Neural progenitor cell (in vitro differentiated cells): ENCODE measurements at places on chromosomes 3 and 15.

GRCh38 chr3:47096959-47097358 lies 67.0 kb downstream of the SETD2 start:
- DNase-seq, result no peak
- no peaks in the 10 kb centered on the region for H3K27me3 ChIP-seq
- no peak overlapping the region for H3K4me3 ChIP-seq
- no peak overlapping the region for H3K27ac ChIP-seq
- peaks cover 11% of the 10 kb centered on the region for H3K36me3 ChIP-seq

- no peak overlapping the region for H3K27ac ChIP-seq
- H3K4me1 ChIP-seq, result peaks cover 17% of the 10 kb centered on the region
- no peak overlapping the region for H3K4me3 ChIP-seq
- DNase-seq, result peak; percentile 16
Observed at GRCh38 chr3:124650798-124651197, 79.5 kb upstream of the UMPS start.

- no peaks in the 10 kb centered on the region for H3K36me3 ChIP-seq
- H3K4me1 ChIP-seq, result peaks cover 26% of the 10 kb centered on the region
- peak overlapping the region; percentile 74 for H3K27ac ChIP-seq
- DNase-seq, result no peak
- H3K27me3 ChIP-seq, result no peaks in the 10 kb centered on the region
- H3K4me3 ChIP-seq, result no peak overlapping the region
Observed at GRCh38 chr3:30628901-30629590, 22.6 kb downstream of the TGFBR2 start.

DNA sequence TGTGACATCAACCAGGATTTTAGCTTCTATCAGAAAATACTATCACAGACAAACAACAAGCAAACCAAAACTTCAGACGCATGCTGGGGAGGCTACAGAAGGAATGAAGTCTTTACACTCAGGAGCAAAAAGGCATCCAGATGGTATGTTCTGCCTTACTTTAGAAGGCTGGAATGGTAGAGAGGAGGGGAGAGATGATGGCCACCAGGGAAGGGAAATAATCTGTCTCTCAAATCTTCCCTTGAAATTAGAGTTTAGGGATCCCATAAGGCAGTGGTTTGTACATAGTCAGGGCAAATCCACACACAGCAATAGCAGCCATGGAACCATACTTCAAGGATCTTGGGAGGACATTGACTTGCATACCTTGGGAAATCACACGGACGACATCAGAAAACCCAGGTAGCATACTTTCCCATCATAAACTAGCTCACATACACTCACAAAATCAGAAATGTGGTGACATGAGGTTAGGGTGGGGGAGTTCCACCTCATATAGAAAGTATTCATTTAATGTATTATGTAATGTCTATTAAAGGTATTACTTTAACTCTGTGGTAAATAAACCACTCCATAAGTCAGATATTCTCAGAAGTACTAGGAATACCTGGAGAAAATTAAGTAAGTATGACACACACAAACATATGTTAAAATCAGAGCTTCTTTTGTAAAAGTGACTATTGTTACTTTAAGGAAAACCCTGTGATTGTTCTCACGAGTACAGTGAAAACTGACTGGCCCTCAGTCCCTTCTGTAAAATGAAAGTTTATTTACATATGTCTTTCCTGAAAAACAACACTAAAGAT lies 9.4 kb downstream of the BTLA start:
- H3K27ac ChIP-seq, result no peak overlapping the region
- no peaks in the 10 kb centered on the region for H3K36me3 ChIP-seq
- H3K4me1 ChIP-seq, result no peaks in the 10 kb centered on the region
- no peaks in the 10 kb centered on the region for H3K27me3 ChIP-seq
- no peak for DNase-seq

DNA sequence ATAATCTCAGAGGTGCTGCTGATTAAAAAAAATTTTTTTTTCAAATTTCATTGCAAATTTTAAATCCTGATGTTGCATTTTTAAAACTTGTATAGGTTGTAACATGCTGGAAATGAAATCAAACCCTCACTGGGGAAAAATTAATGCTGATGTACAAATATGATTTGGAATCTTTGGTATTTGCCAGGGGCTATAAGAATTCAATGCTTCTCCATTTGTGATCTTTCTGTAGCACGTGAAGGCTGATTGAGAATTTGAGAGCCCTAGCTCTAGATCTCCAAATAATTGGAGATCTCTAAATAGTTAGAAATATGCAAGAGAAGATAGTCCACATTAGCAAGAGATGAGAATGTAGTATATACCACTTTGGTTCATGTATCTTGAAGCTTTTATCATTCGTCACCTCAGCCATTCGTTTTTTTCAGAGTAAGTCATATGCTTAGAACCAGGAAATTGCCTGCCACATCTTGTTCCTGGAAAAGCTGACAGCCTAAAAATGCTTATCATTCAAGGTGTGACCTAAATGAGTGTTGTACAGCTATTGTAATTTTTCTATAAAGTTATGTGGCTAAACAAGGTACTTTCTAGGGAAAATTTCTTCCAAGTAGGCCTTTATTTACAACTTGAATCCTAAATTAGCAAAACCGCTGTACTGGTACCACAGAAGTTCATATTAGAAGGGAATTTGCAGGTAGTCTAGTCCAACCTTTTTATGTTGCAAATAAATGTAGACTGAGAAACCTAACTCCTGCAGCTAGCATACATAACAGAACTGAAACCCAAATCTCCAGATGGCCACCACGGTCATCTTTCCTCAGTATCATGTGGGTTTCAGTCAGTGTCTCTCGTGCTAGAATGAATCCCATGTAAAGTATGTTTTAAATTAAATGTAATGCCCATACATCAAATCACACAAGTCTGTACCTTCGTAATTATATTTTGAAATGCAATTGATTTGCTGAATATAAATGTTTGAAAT lies 48.5 kb downstream of the FNDC3B start:
- no peak overlapping the region for H3K27ac ChIP-seq
- DNase-seq, result no peak
- no peak overlapping the region for H3K4me3 ChIP-seq
- H3K36me3 ChIP-seq, result no peaks in the 10 kb centered on the region

GRCh38 chr15:44188795-44189194 lies 6.3 kb downstream of the FRMD5 start:
- peaks cover 18% of the 10 kb centered on the region for H3K4me1 ChIP-seq
- H3K27ac ChIP-seq, result no peak overlapping the region
- no peak overlapping the region for H3K4me3 ChIP-seq
- no peak for DNase-seq
- peaks cover 13% of the 10 kb centered on the region for H3K27me3 ChIP-seq

- peaks cover 9% of the 10 kb centered on the region for H3K4me1 ChIP-seq
- H3K27me3 ChIP-seq, result no peaks in the 10 kb centered on the region
- no peak overlapping the region for H3K27ac ChIP-seq
- no peak overlapping the region for H3K4me3 ChIP-seq
- DNase-seq, result no peak
Observed at GRCh38 chr15:64089543-64090280, 3.9 kb downstream of the CIAO2A start.

DNA sequence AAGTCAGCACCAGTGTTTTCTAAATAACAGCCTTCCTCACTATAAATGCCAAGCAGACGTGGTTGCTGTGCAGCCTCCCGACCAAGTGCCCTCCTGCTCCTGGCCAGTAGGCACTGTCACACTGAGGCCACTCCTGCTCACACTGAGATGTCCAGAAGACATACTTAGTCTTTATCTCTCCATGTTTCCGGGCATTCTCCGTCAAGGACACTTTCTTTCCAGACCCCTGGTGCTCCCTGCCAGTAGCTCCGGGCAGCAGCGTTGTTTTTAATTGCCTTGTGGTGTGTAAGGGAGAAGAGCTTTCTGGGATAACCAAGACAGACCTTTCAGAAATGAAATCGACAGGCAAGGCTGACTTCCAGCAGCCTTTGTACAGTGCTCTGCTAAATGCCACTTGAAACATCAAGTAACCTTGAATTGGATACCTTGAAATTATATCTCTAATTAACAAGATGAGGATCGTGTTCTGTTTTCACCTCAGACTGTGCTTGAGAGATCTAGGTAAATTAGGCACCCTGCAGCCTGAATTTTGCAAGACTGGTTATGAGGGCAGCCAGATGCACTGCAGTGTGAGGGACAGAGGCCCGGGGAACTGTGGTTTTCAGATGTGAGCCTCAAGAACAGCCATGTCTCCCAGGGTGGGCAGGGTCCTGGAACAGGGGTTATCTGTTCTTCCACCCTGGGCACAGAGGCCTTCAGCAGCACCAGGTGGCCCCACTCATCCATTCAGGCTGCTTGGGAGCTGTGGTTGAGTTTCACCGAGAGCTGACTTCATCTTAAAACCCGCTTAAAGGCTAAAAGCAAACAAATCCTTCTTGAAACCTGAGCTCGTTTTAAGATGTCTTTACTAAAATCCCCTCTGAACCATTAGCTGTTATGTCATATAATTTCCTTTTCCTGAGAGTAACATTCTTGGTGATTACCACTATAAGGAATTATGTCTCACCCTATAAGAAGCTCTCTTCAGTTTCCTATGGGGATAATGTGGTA lies 105.5 kb upstream of the IL12A start:
- H3K27me3 ChIP-seq, result no peaks in the 10 kb centered on the region
- H3K27ac ChIP-seq, result no peak overlapping the region
- peaks cover 25% of the 10 kb centered on the region for H3K4me1 ChIP-seq
- H3K4me3 ChIP-seq, result no peak overlapping the region

DNA sequence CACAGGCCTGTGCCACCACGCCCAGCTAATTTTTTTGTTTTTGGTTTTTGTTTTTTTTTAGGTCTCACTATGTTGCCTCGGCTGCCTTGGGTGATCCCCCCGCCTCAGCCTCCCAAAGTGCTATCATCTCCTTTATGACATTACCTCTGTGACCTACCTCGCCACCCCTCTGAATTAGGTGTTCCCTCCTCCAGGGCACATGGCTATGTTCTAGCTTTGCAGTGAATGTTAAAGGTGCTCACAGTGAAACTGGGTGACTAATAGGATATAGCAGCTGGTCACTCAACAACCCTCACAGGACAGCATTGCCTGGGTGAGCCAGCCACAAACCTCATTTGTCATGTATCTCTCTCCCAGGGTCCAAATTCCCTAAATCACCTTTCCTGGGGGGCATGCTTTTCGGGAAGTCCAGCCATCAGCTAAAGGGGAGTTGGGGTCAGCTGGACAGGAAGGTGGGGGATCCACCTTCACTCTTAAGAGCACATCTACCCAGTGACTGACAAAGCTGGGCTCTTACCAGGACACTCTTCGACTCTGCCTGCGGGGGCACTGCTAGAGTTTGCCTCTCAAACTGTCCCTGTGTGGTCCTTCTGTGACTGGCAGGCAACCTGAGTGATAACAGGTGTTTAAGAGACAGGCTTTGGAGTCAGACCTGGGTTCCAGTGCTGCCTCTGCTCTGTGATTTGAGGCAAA lies 1.6 kb upstream of the TTLL3 start:
- H3K4me3 ChIP-seq, result no peak overlapping the region
- DNase-seq, result peak; percentile 77
- H3K36me3 ChIP-seq, result no peaks in the 10 kb centered on the region
- peaks cover 35% of the 10 kb centered on the region for H3K4me1 ChIP-seq
- peaks cover 14% of the 10 kb centered on the region for H3K27me3 ChIP-seq
- no peak overlapping the region for H3K27ac ChIP-seq

DNA sequence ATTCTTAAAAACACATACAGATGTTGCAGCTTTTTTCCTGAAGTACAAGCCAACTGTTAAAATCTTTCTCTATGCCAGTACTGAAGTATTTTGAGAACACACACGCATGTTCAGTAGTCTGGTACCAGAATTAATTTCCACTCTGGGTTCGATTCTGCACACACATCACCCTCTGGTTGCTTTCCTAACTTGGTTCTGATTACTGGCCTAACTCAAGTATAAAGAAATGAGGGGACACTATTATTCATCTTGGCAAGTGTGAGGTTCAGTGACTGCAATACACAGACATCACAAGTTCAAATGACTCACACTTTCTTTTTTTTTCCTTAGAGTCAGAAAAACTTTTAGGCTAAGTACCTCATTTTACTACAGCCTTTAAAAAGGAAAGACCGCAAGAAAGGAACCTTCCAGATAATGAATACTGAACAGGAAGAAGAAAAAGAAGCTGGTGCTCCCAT lies 37.4 kb upstream of the LDHAL6B start:
- DNase-seq, result no peak
- H3K27me3 ChIP-seq, result no peaks in the 10 kb centered on the region
- no peak overlapping the region for H3K27ac ChIP-seq
- H3K4me3 ChIP-seq, result no peak overlapping the region
- no peaks in the 10 kb centered on the region for H3K4me1 ChIP-seq

GRCh38 chr3:4416961-4417360 lies 50.1 kb downstream of the SUMF1 start:
- H3K36me3 ChIP-seq, result no peaks in the 10 kb centered on the region
- no peak overlapping the region for H3K4me3 ChIP-seq
- H3K27ac ChIP-seq, result no peak overlapping the region

GRCh38 chr3:129370248-129370964 lies 58.0 kb downstream of the EFCAB12 start:
- H3K36me3 ChIP-seq, result no peaks in the 10 kb centered on the region
- no peak overlapping the region for H3K27ac ChIP-seq
- H3K4me1 ChIP-seq, result no peaks in the 10 kb centered on the region
- no peak for DNase-seq
- no peak overlapping the region for H3K4me3 ChIP-seq
- H3K27me3 ChIP-seq, result no peaks in the 10 kb centered on the region

GRCh38 chr3:43319376-43319775 lies 33.0 kb downstream of the SNRK start:
- no peak overlapping the region for H3K4me3 ChIP-seq
- no peaks in the 10 kb centered on the region for H3K36me3 ChIP-seq
- no peak overlapping the region for H3K27ac ChIP-seq
- DNase-seq, result no peak

DNA sequence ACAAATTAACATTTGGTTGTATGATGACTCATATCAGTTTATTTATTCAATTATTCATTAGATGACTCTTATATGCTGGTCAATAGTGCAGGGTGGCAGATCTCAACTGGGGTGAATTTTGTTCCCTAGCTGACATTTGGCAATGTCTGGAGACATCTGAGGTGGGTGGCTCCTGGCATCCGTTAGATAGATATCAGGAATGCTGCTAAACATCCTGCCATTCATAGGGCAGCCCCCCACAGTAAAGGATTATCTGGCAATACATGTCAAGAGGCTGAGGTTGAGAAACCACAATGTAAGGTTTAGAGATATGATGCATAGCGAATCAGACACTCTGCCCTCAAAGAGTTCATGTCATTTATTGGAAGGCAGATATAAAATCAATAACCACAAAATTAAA lies 719.9 kb downstream of the CADM2 start:
- H3K27ac ChIP-seq, result no peak overlapping the region
- no peak for DNase-seq
- H3K4me3 ChIP-seq, result no peak overlapping the region
- H3K36me3 ChIP-seq, result no peaks in the 10 kb centered on the region
- H3K27me3 ChIP-seq, result no peaks in the 10 kb centered on the region
- H3K4me1 ChIP-seq, result no peaks in the 10 kb centered on the region
